GM12864 (cell line): ENCODE measurements at places on chromosomes 11 and 22.

DNA sequence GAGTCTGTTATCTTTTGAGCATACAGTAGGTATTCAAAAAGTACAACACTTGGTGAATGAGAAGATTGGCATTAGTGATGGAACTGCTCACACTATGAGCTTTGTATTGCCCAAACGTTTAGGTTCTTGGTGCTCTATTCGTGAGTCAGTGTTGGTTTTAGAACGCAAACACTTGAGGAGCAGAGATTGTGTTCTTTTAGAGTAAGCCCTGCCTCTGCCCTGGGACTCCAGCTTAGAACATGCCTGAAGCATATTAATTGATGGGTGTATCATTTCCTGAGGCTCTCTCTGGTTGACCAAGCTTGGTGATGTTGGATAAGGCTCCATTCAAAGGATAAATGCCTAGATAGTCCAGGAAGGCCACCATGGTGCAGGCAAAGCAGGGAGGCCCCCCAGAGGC is 10.9 kb downstream of the MTNR1B start:
- DNase-seq = no peak

- DNase-seq = no peak
Observed at GRCh38 chr11:60161766-60162165, 21.1 kb downstream of the MS4A6A start.

DNA sequence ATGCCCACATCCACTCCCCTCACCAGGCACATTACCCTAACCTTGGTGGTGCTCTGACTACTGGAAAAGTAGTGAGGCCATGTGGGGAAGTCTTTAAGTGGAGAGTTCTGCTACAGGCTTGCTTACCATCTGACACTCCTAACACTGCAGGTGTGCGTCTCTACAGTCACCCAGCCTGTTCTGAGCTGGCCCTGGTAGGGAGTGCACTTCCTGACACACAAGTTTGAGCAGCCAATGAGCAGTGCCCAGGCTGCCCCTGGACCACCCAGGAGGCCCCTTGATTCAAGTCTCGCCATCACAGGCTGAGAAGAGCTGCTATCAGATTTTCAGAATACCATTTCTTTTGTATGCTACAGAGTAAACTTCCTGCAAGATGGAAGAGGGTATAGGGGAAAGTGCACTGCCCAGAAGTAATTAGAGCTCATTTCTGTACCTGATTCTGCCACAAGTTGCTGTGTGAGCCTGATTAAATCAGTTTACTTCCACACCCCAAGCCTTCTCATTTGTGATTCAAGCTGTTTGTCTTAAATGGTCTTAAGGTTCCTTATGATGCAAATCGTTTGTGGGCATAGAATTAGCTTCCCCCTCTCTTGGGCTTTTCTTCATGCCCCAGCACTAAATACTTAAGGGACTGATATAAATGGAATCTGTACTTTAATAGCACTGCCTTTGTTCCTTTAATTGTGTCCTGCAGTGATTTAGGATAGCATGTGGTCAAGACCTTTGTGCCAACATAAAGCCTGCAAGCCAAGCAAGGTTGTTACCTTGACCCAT is 22.2 kb downstream of the OPCML start:
- DNase-seq = no peak

DNA sequence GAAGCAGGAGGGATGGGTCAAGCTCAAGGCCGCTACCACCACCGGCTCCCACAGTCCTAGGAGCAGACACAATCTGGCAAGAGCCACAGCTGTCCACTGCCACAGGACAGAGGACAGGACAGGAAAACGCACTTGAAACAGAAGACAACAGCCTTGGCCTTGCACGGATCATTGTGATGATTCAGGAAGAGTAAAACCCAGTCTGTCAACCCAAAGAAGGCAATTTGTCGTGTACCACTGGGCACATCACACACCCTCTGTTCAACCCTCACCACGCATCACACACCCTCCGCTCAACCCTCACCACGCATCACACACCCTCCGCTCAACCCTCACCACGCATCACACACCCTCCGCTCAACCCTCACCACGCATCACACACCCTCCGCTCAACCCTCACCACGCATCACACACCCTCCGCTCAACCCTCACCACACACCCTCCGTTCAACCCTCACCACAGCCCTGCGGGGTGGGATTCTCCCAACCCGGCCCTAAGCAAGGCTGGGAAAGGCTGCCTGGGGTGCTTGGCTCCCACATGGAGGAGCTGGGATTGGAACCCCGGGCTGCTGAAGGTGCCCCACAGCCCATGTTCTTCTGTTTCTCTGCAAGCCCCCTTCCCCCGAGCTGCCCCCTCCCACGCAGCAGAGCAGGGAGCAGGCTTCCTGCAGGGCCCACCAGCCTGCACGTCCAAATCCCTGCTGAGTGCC is 11.3 kb upstream of the CDC42BPG start:
- no peak for DNase-seq

GRCh38 chr11:32529994-32530588 is 53.5 kb upstream of the EIF3M start:
- DNase-seq = peak; percentile 10

DNA sequence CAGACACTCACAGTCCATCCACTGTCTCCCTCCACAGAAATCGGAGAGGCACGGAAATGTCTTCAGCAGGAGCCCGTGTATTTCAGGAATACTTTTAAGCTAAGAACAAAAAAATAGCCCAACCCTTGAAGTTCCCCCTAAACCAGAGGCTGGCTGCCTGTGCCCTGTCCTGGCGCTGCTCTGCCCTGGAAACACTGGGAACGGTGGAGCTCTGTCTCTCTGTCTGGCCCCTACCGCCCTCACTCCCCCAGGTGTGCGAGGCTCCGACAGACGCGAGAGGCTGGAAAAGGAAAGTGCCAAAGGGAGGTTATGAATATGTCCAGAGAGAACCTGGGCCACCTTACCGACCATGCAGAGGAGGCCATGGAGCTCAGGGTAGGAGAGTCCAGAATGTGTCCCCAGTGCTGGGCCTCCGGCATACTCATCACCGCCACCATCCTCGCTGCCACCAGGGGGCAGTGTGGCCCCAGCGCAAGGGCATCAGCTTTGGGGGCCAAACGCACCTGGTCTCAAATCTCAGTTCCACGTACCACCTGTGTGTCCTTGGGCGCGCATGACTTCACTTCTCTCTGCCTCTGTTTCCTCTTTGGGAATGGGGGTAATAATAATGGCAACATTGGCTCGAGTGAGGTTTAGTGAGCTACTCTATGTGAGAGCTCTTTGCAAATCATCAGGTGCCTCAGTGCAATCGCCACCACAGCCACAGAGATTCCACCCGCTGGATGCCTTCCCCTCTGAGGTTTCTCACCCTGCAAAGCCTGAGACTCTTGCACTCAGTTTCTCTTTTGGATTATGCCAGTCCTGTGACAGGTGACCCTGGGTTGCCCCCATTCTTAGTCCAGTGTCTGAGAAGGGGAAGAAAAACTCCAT is 10.4 kb upstream of the SLCO2B1 start:
- no peak for DNase-seq

GRCh38 chr22:44184006-44184405 is 3.3 kb downstream of the PARVG start:
- DNase-seq = no peak

DNA sequence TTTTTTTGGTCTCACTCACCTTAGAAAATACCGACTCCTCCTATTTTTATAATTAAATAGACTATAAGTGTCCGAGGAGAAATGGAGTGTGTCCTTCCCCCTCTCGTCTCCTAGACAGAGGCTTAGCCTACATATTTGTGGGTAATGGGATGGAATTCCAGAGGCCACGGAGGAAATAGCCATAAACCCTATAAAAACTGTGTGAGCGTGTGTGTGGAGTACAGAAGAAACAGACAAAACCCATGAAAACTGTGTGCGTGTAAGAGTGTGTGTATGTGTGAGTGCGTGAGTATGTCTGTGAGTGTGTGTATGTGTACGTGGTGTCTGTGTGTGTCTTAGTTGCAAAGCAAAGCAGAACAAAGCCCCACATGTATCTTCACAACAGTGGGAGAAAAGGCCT is 883.5 kb downstream of the OPCML start:
- no peak for DNase-seq

- DNase-seq = no peak
Observed at GRCh38 chr11:62665599-62666258, 617 bp downstream of the CSKMT start.

- DNase-seq = peak; percentile 13
Observed at GRCh38 chr11:122505304-122506006, 150.1 kb upstream of the UBASH3B start.

DNA sequence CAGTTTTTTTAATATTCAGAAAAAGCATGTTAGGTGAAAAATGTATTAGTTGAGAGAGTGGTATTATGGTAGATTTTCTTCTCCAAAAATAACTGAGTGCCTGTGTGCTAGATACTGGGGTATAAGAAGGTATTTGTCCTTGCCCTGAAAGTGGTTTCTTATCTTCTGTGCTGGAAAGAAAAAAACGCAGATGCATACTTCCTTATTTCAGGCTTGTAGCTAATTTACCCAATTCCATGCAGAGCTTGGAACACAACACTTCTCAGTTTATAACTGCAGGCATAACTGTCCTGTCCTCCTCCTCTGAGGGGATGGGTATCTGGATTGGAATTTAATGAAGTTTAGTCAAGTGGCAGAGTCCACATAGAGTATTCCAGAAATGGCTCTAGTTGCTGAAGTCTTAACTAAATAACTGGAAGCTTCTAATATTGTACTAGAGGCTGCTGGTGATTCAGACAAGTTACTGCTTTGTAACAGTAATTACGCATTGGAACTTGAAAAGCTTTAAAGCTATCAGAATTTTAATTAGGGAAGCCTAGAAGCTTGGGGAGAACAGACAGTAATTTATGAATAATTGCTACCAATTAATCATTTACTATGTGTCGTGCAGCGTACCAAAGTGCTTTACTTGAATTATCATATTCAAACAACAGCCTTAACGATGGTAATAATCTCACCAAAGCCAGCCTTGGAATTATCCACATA is 12.7 kb upstream of the C11orf91 start:
- DNase-seq = no peak

DNA sequence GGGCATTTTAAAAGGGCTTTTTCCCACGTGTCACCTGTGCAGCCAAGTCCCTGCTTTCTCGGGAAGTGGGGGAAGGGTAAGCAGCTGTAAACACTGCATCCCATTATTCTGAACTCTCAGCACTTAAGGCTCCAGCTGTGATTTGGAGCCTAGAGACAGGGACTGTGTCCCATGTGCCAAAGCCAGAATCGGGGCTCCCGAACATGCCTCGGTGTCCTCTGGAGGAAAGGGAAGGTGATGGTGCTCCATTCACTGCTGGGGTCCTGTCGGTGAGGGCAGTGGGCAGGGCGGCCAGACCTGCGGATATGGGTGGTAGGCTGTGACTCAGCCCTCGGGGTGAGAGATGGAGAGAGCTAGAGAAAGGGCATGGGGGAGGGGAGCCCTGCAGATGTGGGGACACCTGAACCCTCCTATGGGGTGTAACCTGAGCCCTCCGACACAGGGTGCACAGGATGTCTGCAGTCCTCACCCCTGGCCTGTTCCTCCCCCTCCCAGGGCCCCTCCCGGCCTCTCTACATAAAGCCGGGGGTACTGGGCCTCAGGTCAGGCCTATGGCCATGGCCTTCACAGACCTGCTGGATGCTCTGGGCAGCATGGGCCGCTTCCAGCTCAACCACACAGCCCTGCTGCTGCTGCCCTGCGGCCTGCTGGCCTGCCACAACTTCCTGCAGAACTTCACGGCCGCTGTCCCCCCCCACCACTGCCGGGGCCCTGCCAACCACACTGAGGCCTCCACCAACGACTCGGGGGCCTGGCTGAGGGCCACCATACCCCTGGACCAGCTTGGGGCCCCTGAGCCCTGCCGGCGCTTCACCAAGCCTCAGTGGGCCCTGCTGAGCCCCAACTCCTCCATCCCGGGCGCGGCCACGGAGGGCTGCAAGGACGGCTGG is 31.8 kb downstream of the CAPN1 start:
- DNase-seq = no peak

- DNase-seq = no peak
Observed at GRCh38 chr22:32203181-32204039, 1.5 kb downstream of the RFPL2 start.

DNA sequence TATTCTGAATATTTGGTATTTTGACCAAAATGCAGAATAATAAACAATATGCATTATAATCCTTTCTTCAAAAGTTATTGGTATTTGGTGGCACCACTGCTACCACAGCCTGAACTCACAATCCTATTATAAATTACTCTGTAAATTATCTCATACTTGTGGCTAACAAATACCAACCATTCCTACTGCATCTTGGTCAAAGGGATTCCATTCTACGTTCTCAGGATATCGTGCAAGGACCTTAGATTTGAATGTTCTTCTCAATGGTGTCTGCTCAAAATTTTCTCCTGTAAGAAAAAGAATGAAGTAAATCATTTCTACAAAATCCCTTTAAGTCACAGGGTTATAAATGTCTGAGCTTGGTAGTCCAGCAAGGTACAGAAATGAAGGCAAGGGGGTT is 58.7 kb downstream of the DENND5A start:
- no peak for DNase-seq

DNA sequence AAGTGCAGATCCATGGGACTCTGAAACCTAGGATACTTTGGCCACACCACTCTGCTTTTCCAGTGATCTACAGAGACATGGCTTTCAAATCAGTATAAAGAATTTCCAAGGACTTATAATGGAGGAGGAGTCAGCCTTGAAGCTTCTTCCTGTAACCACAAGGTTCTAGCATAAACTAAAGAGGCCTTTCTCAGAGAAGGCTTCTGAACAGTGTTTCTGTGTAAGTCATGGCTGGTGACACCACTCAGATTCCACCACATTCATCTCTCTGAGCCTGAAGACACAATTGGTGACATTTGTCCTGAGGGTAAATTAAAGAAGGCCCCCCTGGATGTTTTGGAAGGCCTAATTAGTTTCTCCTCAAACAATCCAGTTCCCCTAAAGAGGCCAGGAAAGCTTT is 29.0 kb upstream of the ADORA2A start:
- no peak for DNase-seq

DNA sequence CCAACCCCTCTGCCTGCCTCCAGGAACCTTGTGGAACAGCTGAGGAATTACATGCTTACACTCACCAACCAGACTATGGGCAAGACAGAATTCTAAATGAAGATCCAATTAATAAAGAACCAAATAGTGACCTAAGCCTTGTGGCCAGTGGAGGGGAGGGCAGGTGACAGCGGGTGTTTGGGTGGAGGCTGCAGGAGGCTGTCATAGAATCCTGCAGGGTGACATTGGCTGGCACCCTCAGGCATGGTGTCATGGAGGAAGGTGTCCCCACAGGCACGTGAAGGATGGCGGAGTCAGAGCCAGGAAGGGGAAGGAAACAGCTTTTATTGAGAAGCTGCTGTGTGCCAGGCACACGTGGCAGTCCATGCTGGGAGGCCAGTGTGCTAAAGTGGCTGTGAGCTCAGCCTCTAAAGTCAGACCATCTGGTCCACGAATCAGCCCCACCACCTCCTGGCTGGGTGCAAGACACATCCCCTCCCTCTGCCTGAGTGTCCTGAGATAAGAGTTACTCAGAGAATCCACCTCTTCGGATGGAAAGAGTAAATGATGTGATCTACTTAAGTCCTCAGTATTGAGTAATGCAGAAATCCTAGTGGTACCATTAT is 8.7 kb downstream of the MYO18B start:
- DNase-seq = no peak

DNA sequence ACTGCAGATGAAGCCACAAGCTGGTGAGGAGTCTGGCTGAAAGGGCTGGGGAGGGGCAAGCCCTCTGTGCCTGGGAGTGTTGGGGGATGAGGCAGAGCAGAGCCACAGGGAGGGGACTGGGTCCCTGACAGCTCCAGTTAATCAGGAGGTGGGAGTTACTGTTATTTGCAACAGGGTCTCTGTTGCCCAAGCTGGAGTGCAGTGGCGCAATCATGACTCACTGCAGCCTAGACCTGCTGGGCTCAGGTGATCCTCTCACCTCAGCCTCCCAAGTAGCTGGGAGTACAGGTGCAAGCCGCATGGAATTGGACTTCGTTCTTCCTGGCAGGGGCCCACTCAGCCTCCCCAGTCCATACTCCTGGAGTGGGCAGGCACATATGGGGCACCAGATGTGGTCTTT is 7.7 kb downstream of the SCN2B start:
- no peak for DNase-seq

GRCh38 chr22:42067671-42068251 is 2.9 kb downstream of the NAGA start:
- DNase-seq = no peak
